ENCODE measurements at places on chromosomes 4 and X.

DNA sequence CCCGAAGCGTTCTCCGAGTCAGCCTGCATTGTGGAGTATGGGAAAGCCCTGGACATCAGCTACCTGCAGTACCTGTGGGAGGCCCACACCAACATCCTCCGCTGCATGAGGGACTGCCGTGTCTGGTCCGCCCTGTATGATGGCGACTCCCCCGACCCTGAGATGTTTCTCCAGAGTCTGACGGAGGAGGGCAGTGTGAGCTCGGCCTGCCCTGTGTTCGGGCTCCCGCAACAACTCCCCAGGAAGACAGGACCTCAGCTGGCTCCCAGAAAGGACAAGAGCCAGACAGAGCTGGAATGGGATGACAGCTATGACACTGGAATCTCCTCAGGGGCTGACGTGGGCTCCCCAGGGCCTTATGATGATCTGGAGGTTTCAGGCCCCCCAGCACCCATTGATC is 111.3 kb downstream of the GATB start:
- H3K4me1 ChIP-seq: no peaks in the 10 kb centered on the region
- no peaks in the 10 kb centered on the region for H3K36me3 ChIP-seq
- no peak overlapping the region for H3K27ac ChIP-seq
- no peak overlapping the region for H3K4me3 ChIP-seq

DNA sequence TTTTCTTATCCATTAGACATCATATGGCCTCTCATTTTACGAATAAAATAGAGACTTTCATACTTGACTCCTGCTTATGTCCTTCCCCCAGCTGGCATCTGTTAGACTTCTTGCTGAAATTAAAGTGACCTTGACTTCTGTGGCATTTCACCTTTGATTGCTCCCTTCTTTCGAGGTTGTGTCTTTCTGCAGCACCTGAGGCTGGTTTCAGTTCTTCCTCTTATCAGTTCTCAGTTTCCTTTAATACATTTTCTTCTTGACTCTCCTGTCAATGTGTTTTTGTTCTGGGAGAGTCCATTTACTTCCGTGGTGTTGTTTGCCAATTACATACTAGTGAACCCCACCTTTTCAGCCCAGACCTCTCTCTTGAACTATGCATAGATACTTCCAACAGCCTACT is 81.6 kb downstream of the RBPJ start:
- DNase-seq: no peak
- H3K27ac ChIP-seq: no peak overlapping the region
- peaks cover 15% of the 10 kb centered on the region for H3K4me1 ChIP-seq
- H3K36me3 ChIP-seq: peaks cover 81% of the 10 kb centered on the region

GRCh38 chr4:181860157-181860556 is 383.0 kb upstream of the TENM3 start:
- H3K36me3 ChIP-seq: no peaks in the 10 kb centered on the region
- H3K4me3 ChIP-seq: no peak overlapping the region
- no peak for DNase-seq

- no peak overlapping the region for H3K4me3 ChIP-seq
- H3K27ac ChIP-seq: no peak overlapping the region
- no peak for DNase-seq
- no peaks in the 10 kb centered on the region for H3K27me3 ChIP-seq
Measured at GRCh38 chr4:146271466-146271865, 57.1 kb downstream of the REELD1 start.

- peaks cover 30% of the 10 kb centered on the region for H3K27me3 ChIP-seq
- H3K36me3 ChIP-seq: no peaks in the 10 kb centered on the region
- peak; percentile 16 for DNase-seq
Measured at GRCh38 chr4:8919651-8920288, 48.1 kb upstream of the HMX1 start.

DNA sequence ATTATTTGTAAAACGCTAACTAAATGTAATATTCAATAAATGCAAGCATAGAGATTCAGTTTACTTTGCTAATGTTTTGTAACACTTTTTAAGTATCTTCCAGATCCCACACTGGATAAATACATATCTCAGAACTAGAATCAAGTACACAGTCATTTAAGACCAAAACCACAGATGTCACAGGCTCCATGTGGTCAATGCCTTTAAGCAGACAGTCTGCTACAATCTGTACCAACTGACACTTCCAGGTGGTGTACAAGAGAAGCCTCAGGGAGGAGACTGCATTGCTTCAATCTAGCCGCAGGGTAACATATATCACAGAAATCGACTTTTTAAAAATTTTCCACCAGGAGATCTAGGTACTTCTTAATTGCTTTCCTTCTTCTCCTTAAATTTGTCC is 229.6 kb upstream of the DIAPH2 start:
- no peak overlapping the region for H3K4me3 ChIP-seq
- peaks cover 7% of the 10 kb centered on the region for H3K27me3 ChIP-seq

- no peaks in the 10 kb centered on the region for H3K36me3 ChIP-seq
- H3K4me1 ChIP-seq: no peaks in the 10 kb centered on the region
- DNase-seq: no peak
Measured at GRCh38 chr4:4812145-4812794, 47.2 kb upstream of the MSX1 start.

- H3K4me1 ChIP-seq: peaks cover 27% of the 10 kb centered on the region
- H3K27me3 ChIP-seq: no peaks in the 10 kb centered on the region
- peak within 1 kb of the TSS; percentile 94 for H3K4me3 ChIP-seq
- H3K36me3 ChIP-seq: peaks cover 56% of the 10 kb centered on the region
- DNase-seq: peak; percentile 93
Measured at GRCh38 chr4:124275-125081, at the start of gene ZNF718. Gene ZNF718 (plus strand): TSS chr4:124501. CDS start chr4:124671, 170 bp downstream.

- no peak overlapping the region for H3K4me3 ChIP-seq
- no peak overlapping the region for H3K27ac ChIP-seq
- H3K27me3 ChIP-seq: peaks cover 53% of the 10 kb centered on the region
- H3K36me3 ChIP-seq: peaks cover 5% of the 10 kb centered on the region
- DNase-seq: no peak
Measured at GRCh38 chr4:6194458-6195195, 5.7 kb downstream of the JAKMIP1 start.

- DNase-seq: no peak
- no peaks in the 10 kb centered on the region for H3K36me3 ChIP-seq
- H3K27me3 ChIP-seq: no peaks in the 10 kb centered on the region
- no peak overlapping the region for H3K4me3 ChIP-seq
- no peaks in the 10 kb centered on the region for H3K4me1 ChIP-seq
- no peak overlapping the region for H3K27ac ChIP-seq
Measured at GRCh38 chr4:59698041-59698440, 1502.1 kb upstream of the ADGRL3 start.

DNA sequence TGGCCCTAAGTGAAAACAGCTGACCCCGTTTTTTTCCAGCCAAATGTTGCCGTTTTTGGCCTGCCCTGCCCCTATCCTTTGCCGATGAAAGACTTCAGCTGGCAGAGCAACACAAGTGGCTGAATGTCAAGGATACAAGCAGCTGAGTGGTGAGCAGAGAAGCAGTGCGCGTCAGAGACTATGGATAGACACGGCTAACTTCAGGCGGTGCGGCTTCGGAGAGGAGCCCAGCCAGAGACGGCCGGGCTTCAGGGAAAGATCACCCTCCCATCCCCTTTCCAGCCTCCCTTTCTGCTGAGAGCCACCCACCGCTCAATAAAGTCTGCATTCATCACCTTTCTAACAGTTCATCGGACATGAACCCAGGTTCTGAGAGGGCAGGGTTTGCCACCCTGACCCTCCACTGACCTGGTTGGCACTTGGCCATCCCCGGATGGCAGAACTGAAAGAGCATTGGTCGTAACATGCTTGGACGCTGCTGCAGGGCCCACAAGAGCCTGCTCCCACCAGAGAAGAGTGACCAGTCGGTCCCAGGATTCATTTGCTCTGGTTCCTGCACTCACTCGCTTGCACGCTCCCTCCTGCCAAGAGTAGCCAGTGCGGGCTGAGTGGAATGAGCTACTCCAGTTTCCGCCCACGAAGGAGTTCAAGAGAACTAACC is 125.8 kb downstream of the PPEF1 start:
- no peak overlapping the region for H3K4me3 ChIP-seq
- H3K36me3 ChIP-seq: no peaks in the 10 kb centered on the region
- DNase-seq: no peak
- H3K4me1 ChIP-seq: peaks cover 2% of the 10 kb centered on the region
- H3K27me3 ChIP-seq: peaks cover 4% of the 10 kb centered on the region

- peaks cover 54% of the 10 kb centered on the region for H3K36me3 ChIP-seq
- H3K27ac ChIP-seq: peak overlapping the region; percentile 95
- H3K4me1 ChIP-seq: peaks cover 79% of the 10 kb centered on the region
- H3K4me3 ChIP-seq: peak overlapping the region; percentile 81
- H3K27me3 ChIP-seq: no peaks in the 10 kb centered on the region
- no peak for DNase-seq
Measured at GRCh38 chrX:3699821-3700381, 13.5 kb downstream of the PRKX start.

- no peak overlapping the region for H3K27ac ChIP-seq
- H3K4me3 ChIP-seq: no peak overlapping the region
- no peaks in the 10 kb centered on the region for H3K36me3 ChIP-seq
- peaks cover 17% of the 10 kb centered on the region for H3K27me3 ChIP-seq
- H3K4me1 ChIP-seq: no peaks in the 10 kb centered on the region
Measured at GRCh38 chrX:55523356-55523755, 33.7 kb upstream of the USP51 start.

DNA sequence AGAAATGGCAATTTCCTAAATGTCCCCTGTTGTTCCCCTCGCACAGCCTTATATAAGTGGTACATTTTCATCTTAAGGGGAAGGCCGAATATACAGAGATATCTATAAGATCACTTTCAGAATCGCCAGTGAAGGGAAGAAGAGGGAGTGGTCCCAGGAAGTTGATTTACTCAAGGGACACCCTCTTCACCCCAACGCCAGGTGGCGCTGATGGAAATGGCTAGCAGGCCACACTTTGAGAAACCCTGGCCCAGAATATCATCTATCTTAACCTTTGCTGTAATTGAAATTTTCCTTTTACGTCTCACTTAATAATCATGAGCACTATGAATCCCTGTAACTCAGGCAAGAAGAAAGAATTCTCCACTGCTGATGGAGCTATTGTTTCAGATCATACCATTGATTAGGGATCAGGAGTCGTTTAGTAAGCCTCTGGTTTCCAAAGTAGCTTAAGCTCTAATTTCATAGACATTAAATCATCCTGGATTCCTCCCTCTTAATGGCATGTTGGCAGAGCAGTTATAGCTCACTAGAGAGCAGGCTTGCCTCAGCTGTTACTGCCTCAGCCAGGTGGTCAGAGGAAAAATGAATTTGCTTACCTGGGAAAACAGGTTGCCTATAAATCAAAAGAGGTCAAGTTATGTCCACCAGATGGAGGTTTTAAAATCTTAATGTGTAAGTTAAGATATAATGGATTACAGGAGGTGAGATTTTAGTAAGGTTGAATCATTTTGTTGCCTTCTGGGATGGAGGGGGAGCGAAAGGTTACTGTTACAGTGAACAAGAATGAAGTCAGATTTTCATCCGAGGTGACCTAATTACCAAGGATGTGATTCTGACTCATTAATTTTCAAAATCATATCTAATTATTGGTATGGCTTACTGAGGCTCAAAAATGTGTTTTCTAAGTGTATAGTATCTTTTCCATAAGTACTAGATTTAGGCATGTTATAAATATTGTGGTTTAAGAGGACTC is 941.2 kb upstream of the TENM3 start:
- H3K27me3 ChIP-seq: no peaks in the 10 kb centered on the region
- no peak overlapping the region for H3K4me3 ChIP-seq
- H3K4me1 ChIP-seq: no peaks in the 10 kb centered on the region

DNA sequence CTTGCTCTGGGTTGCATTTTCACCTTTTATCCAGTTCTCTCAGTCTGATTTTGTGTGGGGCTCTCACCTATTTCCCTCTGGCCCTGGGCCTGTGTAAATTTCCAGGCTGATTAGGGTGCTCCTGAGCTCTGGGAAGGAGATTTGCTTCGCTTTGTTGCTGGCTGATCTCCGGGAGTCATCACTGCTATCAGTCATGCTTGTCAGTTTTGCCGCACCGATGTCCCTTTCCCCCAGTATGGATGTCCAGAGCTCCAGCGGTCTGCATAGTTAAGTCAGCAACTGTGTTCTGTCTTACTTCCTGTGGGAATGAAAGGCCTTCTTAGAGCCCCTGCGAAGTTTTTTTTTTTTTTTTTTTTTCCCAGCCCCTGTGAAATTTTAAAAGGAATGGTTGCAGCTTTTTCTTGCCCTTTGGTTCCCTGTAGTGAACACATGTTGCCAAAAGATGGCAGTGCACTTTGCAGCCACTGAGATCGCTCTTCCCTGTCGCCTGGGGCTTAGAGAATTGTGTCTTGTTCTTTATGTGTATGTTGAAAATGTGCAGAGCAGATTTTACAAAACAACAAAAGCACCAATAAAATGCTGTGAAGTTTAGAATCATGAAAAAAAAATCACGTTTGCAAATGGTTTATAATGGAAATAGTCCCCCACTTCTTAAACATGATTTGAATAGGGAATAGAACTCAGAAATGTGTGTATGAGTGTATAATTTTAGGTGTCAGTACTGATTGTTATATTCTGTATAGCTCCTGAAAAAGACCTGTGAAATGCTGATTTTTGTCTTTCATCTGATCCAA is 109.1 kb upstream of the SLC4A4 start:
- H3K27me3 ChIP-seq: peaks cover 3% of the 10 kb centered on the region
- H3K36me3 ChIP-seq: no peaks in the 10 kb centered on the region
- no peak overlapping the region for H3K27ac ChIP-seq
- DNase-seq: no peak
- no peaks in the 10 kb centered on the region for H3K4me1 ChIP-seq
- H3K4me3 ChIP-seq: no peak overlapping the region

Data from activated T-cell treated with anti-CD3 and anti-CD28 coated beads, Interleukin-2, amount 50 U/mL, for 24 hours (primary cell).